ENCODE measurements at places on chromosomes 11 and 22.

GRCh38 chr11:9385327-9385899 is 961 bp downstream of the IPO7 start:
- no peak for DNase-seq

DNA sequence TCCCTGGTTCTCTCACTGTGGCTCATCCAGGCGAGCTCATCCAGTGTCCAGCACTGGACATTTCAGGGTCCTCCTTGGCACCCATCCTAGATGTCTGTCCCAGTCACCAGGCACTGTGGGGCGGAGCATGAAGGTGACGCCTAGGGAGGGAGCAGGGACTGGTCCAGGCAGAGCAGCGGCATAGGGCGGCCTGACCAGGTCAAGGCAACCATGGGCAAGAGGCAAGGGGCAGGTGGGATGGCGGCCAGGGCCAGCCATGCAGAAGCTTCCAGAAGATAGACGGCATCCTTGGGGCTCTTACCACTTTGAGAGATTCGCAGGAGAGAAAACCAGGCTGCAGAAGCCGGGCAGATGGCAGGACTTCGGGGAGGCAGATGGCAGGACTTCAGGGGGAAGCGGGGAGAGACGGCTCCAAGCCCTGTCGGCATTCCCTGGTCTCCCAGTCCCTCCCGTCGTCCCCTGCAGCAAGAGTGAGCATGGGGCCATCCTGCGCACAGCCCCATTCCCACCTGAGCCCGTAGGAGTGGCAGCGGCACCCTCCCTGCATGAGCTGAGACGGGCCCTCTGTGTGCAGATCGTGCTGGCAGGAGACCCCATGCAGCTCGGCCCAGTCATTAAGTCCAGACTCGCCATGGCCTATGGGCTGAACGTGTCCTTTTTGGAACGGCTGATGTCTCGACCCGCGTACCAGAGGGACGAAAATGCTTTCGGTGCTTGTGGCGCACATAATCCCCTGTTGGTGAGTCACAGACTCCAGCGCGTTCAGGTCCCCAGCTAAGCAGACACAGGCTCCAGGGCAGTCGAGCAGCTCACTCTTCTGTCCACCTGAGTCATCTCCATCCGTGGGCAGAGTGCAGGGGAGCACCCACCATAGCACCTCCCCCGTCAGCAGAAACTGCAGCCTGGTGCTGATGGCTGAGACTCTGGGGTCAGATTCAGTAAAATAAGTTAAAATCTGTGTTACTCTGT is 20.1 kb upstream of the PANX2 start:
- DNase-seq: no peak

DNA sequence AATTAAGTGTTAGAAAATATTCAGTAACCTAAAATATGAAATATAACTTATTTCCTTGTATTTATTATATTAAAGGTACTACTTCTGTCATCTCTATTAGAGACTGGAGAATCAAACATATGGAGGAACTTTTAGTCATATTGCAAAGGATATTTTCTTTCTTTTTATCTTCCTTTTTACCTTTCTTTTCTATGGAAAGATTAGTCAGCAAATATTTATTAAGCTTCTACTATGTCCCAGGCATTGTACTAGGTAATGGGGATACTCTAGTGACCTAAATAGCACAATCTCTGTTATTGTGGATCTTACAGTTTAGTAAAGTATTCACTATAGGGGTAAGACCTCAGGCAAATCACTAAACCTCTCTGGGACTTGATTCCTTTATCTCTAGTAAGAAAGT is 18.3 kb downstream of the SIK2 start:
- no peak for DNase-seq

DNA sequence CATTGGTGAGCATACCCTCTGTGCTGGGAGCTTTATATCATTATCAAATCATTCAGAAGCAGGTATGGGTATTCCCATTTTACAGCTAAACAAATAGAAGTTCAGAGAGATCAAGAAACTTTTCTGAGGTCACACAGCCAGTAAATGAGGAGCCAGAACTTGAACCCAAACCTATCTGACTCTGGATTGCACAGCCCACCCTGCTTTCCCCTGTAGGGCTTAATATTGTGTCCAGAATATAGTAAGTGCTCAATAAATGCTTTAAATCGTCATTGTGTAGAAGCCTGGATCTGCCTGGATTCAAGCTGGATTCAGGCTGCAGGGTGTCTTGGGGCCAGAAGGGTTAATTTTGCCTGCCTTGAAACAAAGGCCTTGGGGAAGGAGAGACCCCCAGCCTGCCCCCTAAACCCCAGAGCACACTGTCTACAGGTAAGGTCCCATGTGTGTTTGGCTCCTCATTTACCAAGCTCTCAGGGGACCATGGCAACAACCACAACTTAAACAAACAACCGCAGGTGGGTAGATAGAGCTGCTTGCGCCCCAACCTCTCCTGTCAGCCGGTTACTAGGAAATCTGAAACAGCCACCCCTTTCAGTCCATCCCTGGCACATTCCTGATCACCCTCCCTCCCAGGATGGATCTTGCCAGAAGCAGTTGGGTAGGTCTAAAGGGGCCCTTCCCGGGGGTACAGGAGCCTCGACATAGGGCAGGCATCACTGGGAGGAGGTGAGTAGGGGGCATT is 3.0 kb upstream of the SEC14L3 start:
- DNase-seq: peak; percentile 38

All from Jurkat, Clone E6-1 (cell line).